ENCODE measurements at places on chromosomes 5 and 9.

DNA sequence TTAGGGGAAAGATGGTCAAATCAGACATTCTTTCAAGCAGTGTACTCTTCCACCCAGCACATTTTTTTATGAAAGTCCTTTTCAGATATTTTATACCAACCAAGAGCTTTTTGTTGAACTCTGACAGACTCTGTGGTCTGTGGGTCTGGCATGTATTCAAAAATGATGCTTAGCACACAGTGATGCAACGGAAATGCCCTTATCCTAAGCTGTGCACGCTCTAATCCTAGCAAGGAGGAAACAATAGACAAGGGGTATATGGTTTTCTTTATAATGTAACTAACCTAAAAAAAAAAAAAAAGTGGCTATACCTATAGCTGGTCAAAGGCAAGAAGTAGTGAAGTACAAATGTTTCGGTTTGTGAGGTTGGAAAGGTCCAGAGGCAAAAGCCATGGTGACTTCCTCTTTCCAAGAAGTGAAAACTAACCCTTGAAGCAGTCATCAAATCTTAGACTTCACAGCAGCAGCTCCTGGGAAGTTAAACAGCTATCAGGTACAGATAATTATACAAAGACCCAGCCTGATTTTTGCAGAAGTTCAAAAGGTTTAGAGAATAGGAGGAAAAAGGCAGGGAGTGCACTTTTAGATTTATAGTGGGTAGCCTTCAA, 82.5 kb downstream of the SEMA6A start:
- peaks cover 10% of the 10 kb centered on the region for H3K4me1 ChIP-seq
- DNase-seq: no peak
- H3K4me3 ChIP-seq: no peak overlapping the region
- no peaks in the 10 kb centered on the region for H3K27me3 ChIP-seq
- H3K27ac ChIP-seq: no peak overlapping the region
- no peaks in the 10 kb centered on the region for H3K36me3 ChIP-seq

- H3K27ac ChIP-seq: no peak overlapping the region
- no peaks in the 10 kb centered on the region for H3K4me1 ChIP-seq
- H3K27me3 ChIP-seq: no peaks in the 10 kb centered on the region
- no peak overlapping the region for H3K4me3 ChIP-seq
- no peak for DNase-seq
Observed at GRCh38 chr5:24535646-24536045, 109.1 kb downstream of the CDH10 start.

GRCh38 chr5:66553916-66554575, 42.1 kb upstream of the MAST4 start:
- no peak overlapping the region for H3K4me3 ChIP-seq
- H3K27ac ChIP-seq: peak overlapping the region; percentile 5
- H3K36me3 ChIP-seq: peaks cover 2% of the 10 kb centered on the region

- peaks cover 41% of the 10 kb centered on the region for H3K27me3 ChIP-seq
- H3K36me3 ChIP-seq: no peaks in the 10 kb centered on the region
- H3K4me3 ChIP-seq: no peak overlapping the region
- peak; percentile 61 for DNase-seq
- peaks cover 12% of the 10 kb centered on the region for H3K4me1 ChIP-seq
- H3K27ac ChIP-seq: no peak overlapping the region
Observed at GRCh38 chr5:157994906-157995519, 136.1 kb upstream of the CLINT1 start.

GRCh38 chr9:137353223-137354152, 51.4 kb upstream of the NRARP start:
- H3K27ac ChIP-seq: no peak overlapping the region
- no peaks in the 10 kb centered on the region for H3K4me1 ChIP-seq
- peaks cover 3% of the 10 kb centered on the region for H3K36me3 ChIP-seq
- no peaks in the 10 kb centered on the region for H3K27me3 ChIP-seq

- peaks cover 5% of the 10 kb centered on the region for H3K27me3 ChIP-seq
- no peak for DNase-seq
- no peak overlapping the region for H3K4me3 ChIP-seq
- H3K36me3 ChIP-seq: peaks cover 20% of the 10 kb centered on the region
- no peak overlapping the region for H3K27ac ChIP-seq
Observed at GRCh38 chr5:148801682-148802276, 24.6 kb upstream of the ADRB2 start.

DNA sequence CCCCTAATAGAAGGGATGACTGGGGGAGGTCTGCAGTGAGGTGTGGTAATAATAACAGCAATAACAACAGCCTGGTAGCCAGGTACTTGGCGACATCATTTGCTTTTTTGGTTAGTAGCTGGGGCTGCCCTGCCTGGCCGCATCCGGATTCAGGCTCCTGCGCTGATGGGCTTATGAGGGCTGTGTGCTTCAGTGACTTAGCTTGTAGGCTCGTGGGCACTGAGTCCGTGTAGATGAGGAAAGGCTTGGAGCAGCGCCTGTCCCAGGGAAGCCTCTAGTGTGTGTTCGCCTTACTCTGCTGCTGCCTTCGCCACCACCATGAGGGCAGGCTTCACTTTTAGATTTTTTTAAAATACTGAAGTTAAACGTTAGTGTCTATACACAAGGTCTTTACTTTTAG, 4.5 kb downstream of the NDUFS6 start:
- H3K27me3 ChIP-seq: no peaks in the 10 kb centered on the region
- DNase-seq: no peak
- H3K36me3 ChIP-seq: peaks cover 36% of the 10 kb centered on the region
- no peak overlapping the region for H3K27ac ChIP-seq
- no peak overlapping the region for H3K4me3 ChIP-seq

- DNase-seq: peak; percentile 31
- peaks cover 22% of the 10 kb centered on the region for H3K27me3 ChIP-seq
Observed at GRCh38 chr9:97563458-97564135, 62.1 kb downstream of the TMOD1 start.

GRCh38 chr5:177453852-177454396, 7.3 kb downstream of the PRR7 start:
- peak overlapping the region; percentile 64 for H3K4me3 ChIP-seq
- DNase-seq: no peak
- H3K27ac ChIP-seq: no peak overlapping the region
- H3K27me3 ChIP-seq: peaks cover 5% of the 10 kb centered on the region

- no peak for DNase-seq
- no peaks in the 10 kb centered on the region for H3K27me3 ChIP-seq
- H3K27ac ChIP-seq: no peak overlapping the region
- no peak overlapping the region for H3K4me3 ChIP-seq
Observed at GRCh38 chr9:115862021-115862420, 291.6 kb upstream of the PAPPA start.

DNA sequence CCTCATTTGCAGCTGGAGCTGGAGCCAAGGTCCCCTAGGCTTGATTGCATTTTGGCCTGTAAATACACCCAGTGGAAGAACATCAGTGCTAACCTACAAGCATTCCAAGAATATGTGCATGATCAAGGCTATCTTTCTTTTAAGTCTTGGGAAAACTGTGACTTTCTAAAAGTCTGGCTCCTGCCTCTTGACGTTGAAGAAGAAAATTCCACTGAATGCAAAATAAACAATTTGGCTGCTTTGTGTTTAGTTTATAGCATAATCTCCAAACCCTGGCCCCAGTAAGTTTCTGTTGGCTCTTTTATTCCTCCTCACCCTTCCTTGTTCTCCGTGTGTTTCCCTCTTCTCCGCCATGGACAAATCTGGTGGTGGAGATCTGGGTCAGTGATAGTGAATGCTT, 109.3 kb upstream of the TLE1 start:
- no peak overlapping the region for H3K27ac ChIP-seq
- H3K27me3 ChIP-seq: no peaks in the 10 kb centered on the region
- no peaks in the 10 kb centered on the region for H3K4me1 ChIP-seq
- no peak for DNase-seq

GRCh38 chr5:151264113-151264512, 11.1 kb downstream of the GM2A start:
- peaks cover 12% of the 10 kb centered on the region for H3K4me1 ChIP-seq
- peak overlapping the region; percentile 64 for H3K27ac ChIP-seq
- no peaks in the 10 kb centered on the region for H3K27me3 ChIP-seq
- H3K36me3 ChIP-seq: peaks cover 27% of the 10 kb centered on the region
- no peak overlapping the region for H3K4me3 ChIP-seq

DNA sequence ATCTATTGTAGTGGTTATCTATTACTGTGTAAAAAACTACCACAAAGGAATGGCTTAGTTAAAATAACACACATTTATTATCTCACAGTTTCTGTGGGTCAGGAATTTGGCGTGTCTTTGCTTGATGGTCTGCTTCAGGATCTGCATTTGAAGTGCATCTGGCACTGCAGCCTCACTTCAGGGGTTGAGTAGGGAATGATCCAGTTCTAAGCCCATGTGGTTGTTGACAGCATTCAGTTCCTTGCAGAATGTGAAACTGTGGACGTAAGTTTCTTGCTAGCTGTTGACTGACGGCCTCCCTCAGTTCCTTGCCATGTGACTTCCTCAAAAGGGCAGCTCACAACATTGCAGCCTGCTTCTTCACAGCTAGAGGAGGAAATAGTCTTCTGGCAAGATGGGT, 2.1 kb upstream of the OGN start:
- DNase-seq: peak; percentile 59
- peaks cover 4% of the 10 kb centered on the region for H3K36me3 ChIP-seq
- peak overlapping the region; percentile 68 for H3K27ac ChIP-seq
- peak overlapping the region; percentile 40 for H3K4me3 ChIP-seq

- H3K27me3 ChIP-seq: no peaks in the 10 kb centered on the region
- H3K27ac ChIP-seq: no peak overlapping the region
- H3K4me3 ChIP-seq: no peak overlapping the region
- no peak for DNase-seq
- H3K36me3 ChIP-seq: no peaks in the 10 kb centered on the region
Observed at GRCh38 chr5:116859666-116860320, 285.2 kb upstream of the SEMA6A start.

GRCh38 chr5:177105691-177106476, 19.2 kb downstream of the FGFR4 start:
- no peaks in the 10 kb centered on the region for H3K36me3 ChIP-seq
- H3K27ac ChIP-seq: no peak overlapping the region
- peaks cover 3% of the 10 kb centered on the region for H3K27me3 ChIP-seq

DNA sequence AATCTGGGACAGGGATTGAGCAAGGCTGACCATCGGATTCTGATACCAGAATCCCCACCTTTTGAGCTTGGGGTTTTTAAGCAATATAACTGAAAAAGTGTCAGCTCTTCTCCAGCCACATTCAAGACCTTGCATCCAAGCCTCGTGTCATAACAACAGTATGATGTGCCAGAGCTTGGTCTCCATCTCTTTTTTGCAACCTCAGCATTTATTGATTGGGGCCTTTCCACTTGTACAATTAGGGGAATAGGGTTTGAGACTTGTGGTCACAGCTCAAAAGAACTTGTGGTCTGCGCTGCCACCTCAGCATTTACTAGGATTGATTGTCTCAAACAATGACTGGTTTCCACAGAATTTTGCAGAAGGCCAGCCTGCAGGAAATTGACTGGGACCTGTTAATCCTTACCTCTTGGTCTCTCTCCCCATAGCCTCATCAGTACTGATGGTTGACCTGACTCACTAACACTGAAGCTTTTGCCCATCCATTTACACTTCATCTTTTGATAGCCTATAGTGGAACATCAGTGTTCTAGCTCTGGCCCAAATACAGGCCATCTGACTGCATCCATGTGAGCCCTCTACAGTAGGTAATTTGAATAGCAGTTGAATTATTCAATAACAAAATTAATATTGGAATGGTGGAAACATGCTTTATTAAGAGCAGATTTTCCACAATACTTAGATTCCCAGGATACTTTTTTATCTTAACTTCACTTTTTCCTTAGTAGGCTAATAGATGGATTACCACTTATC, 381.6 kb upstream of the PRR16 start:
- no peak overlapping the region for H3K4me3 ChIP-seq
- no peaks in the 10 kb centered on the region for H3K4me1 ChIP-seq
- no peak overlapping the region for H3K27ac ChIP-seq
- DNase-seq: no peak
- no peaks in the 10 kb centered on the region for H3K36me3 ChIP-seq

DNA sequence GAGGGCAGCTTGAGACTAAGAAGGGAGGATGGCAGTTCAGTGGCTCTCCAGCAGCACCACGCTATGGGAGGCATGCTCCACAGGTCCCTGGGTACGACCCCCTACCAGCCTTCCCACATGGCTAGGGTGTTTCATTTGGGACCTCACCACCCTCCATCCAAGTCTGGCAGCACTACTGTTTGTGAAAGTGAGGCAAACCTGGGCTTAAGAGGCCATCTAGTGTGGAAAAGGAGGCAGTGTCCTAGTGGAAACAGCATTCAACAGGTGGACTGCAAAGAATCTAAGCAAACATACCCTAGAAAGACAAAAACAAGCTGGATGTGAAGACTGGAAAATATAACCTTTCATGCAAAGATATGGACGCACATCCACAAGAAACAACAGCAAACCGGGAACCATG, 4.8 kb upstream of the C5orf47 start:
- H3K4me3 ChIP-seq: no peak overlapping the region
- H3K4me1 ChIP-seq: no peaks in the 10 kb centered on the region
- no peak overlapping the region for H3K27ac ChIP-seq
- H3K27me3 ChIP-seq: peaks cover 26% of the 10 kb centered on the region
- no peaks in the 10 kb centered on the region for H3K36me3 ChIP-seq

GRCh38 chr5:139903450-139903794, 107.8 kb downstream of the PSD2 start:
- no peak overlapping the region for H3K27ac ChIP-seq
- no peaks in the 10 kb centered on the region for H3K36me3 ChIP-seq
- peaks cover 43% of the 10 kb centered on the region for H3K27me3 ChIP-seq
- H3K4me3 ChIP-seq: no peak overlapping the region

DNA sequence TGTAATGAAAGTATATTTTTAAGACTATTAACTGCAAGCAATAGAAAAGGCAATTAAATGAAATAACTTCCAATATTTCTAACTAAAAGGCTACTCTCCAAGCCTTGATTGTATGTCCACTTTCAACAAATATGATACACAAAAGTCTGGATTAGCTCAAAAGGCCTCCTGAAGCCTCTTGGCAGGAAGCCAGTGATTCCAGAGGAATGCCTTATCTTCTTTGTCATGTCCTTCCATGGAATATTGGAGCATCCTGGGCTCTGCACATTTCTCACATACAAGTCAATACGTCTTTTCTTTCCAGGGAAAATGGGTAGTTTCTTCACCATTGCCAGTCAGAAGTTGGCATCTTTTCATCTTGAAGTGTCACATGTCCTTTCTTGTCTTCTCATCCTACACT, 357.8 kb downstream of the KDM4C start:
- peaks cover 6% of the 10 kb centered on the region for H3K36me3 ChIP-seq
- H3K27ac ChIP-seq: no peak overlapping the region
- H3K4me1 ChIP-seq: peaks cover 15% of the 10 kb centered on the region

- H3K4me3 ChIP-seq: no peak overlapping the region
- no peak overlapping the region for H3K27ac ChIP-seq
- H3K4me1 ChIP-seq: no peaks in the 10 kb centered on the region
- peaks cover 3% of the 10 kb centered on the region for H3K27me3 ChIP-seq
- no peaks in the 10 kb centered on the region for H3K36me3 ChIP-seq
- no peak for DNase-seq
Observed at GRCh38 chr9:121383715-121384114, 13.7 kb upstream of the STOM start.
